ENCODE measurements at places on chromosomes 5 and 9.
A peak's percentile ranks its signal among the peaks of the same experiment; 100 is the strongest.

GRCh38 chr5:107153283-107153682, 517.5 kb downstream of the EFNA5 start:
- no peak for ATAC-seq

- no peak for ATAC-seq
Measured at GRCh38 chr9:132506977-132507669, 75.3 kb upstream of the BARHL1 start.

GRCh38 chr5:94367900-94368299, 250.5 kb downstream of the KIAA0825 start:
- no peak for ATAC-seq

DNA sequence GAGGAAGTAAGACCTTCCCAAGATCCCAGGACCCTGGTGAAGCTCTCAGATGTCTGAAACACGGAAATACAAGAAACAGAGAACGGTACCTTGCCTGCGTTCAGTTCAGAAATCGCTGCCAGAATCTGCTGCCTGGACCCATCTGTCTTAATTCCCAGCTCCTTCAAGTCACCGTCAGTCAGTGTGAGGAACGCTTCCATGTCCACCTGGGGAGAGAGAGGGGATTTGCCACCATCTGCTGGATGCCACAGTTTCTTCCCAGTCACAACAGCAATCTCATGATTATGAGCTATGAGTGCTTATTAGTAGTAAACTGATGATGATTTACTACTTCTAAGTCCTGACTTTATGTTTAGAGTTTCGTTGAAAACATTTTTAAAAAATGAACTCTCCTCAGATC, 36.7 kb upstream of the GABBR2 start:
- no peak for ATAC-seq

- no peak for ATAC-seq
Measured at GRCh38 chr5:176677209-176677939, 30.1 kb downstream of the TSPAN17 start.

DNA sequence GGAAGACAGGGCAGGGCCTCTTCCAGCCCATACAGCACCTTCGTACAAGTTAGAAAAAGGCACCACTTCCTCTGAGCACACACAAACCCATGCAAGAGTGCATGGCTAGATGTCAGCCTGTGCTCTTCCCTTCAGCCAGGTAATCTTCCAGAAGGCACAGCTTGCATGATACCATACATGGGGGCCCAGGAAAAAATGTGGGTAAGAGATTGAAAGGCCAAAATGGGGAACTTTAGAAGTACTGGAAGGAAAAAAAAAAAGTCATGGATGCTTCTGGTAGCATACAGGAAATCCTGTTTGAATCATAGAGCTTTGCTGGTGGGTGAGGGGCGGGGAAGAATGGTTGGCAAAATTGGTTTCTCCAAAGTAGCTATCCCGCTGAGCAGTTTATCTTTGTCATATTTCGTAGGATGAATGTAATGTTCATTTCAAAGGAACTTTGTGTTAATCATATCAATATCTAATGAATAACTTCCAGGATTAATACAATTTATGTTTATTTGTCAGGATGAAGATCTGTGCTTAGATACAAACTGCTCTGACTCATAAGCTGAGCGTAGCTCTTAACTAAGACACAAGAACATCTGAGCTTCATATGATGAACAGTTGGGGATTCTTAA, 78.2 kb upstream of the MAP3K1 start:
- no peak for ATAC-seq

GRCh38 chr9:95091601-95092261, 225.8 kb downstream of the FANCC start:
- ATAC-seq = no peak

GRCh38 chr9:92601451-92601850, 65.7 kb upstream of the ECM2 start:
- ATAC-seq = no peak

DNA sequence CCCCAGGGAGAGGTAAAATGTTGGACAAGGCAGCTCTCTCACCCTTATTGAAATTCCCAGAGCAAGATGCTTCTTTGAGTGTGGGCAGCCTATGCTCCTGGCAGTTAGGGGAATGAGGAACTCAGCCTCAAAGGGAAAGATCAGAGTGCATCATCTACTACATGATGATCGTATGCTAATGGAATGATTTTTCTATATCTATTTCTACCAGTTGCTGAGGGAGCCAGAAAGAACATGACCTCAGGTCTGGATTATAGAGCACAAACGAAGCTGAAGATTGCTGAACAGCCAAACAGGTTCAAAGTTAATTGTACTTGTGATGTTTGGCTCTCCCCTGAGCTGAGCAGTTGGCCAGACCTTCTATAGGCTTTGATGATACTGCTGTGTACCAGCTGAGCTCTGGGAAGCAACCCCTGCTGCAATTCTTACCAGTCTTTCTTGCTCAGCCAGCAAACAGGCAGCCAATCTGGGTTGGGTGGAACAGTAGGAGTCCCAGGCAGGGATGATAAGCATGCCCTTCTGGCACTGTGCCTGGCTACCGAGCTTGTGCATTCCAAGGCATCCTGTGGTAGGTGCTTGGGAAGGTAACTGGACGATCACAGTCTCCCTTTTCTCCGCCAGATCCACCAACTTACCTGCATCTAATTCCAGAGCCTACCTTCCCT, 10.3 kb upstream of the FBXL7 start:
- ATAC-seq = no peak

- no peak for ATAC-seq
Measured at GRCh38 chr5:81353189-81353588, 40.7 kb downstream of the ACOT12 start.

- no peak for ATAC-seq
Measured at GRCh38 chr9:109254317-109254716, 66.5 kb downstream of the EPB41L4B start.

DNA sequence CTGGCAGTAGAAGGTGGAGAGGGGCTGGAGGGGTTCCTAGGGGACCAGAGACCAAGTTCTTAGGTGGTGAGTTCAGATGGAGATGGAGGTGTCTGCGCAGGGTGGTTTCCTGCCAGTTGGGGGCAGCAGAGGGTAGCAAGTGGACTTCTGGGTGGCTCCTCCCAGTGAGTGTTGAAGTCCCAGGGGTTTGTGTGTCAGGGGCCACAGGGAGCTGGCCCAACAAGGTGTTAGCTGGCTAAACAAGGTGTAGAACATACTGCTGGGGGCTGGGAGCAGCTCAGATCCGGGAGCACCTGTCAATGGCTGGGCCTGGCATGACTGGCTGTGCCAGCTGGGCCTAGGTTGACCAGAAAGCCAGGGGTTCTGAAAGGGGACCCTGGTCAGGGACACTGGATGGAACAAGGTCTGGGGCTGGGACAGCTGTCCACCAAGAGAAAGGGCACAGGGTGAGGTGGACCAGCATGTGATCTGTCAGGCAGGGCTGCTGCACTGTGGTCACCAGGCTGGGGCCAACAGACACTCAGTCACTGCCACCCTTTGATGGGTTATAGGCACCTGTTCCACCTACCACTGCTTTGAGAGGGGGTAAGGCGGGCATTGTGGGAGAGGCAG, 35.6 kb downstream of the DAB2IP start:
- peak; percentile 50 for ATAC-seq

DNA sequence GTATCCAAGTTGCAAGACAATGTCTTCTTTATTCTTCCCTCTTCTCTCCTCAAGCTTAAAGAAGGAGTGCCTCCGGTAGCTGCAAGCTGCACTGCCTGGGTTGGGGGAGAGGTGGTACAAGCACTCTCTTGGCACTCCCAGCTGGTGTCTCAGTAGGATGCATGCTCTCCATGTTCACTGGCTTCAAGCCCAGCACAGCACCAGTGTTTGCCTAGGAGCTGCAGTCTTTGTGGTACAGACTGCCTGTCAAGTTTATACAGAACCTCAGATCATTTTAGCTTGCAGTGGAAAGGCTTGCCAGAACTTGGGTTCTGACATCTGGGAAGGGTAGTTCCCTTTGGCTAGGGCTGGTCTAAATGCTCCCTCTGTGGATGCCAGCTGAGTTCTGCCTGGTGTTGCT, 505.6 kb downstream of the MAN2A1 start:
- ATAC-seq = no peak

GRCh38 chr5:4704951-4705350, 435.2 kb upstream of the ADAMTS16 start:
- ATAC-seq = no peak

DNA sequence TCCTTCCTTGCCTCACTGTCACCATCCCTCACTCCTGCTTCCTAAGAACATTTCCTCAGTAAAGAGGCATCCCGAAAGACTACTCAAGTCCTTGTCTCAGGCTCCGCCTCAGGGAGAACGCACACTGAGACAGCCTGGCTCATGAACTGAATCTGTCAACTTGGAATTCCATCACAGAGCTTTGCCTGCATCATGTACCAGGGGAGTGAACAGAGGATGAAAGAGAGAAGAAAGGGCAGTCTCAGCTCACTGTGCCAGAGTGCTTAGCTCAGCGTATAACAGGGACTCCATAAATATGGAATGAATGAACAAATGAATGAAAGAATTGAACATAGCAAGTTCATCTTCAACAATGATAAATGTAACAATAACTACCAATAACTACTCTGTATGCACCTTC, 68.7 kb upstream of the SLC1A3 start:
- no peak for ATAC-seq

- ATAC-seq = no peak
Measured at GRCh38 chr5:142944140-142944539, 174.0 kb downstream of the ARHGAP26 start.

DNA sequence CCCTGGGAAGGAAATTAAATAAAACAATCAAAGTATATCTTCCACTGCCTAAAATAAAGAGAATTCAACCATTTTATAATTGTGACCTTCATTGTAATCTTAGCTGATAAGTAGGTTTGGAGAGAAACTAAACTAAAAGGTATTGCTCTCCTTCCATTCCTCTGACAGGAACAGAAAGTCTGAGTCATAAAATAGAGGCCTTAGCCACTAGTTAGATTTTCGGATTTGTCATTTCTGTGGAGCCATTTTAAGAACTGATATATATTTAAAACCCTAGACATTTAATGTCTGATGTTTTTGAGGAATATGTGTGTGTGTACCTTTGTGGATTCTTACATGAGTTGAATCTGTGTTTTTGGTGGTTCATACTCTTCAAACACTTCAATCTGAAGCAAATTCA, 11.8 kb upstream of the TMC1 start:
- ATAC-seq = peak; percentile 81

- no peak for ATAC-seq
Measured at GRCh38 chr9:104835161-104835560, 71.2 kb downstream of the NIPSNAP3B start.

DNA sequence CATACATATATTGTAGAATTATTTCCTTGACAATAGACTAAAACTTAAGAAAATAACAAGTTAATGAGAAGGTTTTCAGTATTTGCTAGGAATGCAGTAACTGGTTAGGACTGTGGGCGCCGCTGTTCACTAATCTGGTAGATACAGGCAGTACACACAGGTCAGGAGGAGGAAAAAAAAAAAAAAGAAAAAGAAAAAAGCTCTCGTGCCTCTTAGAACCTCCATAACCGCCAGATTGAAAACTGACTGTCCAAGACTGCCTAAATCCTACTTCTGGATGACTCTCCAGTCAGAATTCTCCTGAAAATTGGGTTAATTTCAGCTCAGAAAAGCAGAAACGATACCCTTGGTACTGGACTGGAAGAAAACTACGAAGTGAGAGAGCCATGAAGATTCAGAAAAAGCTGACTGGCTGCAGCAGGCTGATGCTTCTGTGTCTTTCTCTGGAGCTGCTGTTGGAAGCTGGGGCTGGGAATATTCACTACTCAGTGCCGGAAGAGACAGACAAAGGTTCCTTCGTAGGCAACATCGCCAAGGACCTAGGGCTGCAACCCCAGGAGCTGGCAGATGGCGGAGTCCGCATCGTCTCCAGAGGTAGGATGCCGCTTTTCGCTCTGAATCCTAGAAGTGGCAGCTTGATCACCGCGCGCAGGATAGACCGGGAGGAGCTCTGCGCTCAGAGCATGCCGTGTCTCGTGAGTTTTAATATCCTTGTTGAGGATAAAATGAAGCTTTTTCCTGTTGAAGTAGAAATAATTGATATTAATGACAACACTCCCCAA, at the start of gene PCDHGA1:
PCDHGA1 (plus strand) TSS at position 216 of the 782 bp plus-strand sequence.
- no peak for ATAC-seq

DNA sequence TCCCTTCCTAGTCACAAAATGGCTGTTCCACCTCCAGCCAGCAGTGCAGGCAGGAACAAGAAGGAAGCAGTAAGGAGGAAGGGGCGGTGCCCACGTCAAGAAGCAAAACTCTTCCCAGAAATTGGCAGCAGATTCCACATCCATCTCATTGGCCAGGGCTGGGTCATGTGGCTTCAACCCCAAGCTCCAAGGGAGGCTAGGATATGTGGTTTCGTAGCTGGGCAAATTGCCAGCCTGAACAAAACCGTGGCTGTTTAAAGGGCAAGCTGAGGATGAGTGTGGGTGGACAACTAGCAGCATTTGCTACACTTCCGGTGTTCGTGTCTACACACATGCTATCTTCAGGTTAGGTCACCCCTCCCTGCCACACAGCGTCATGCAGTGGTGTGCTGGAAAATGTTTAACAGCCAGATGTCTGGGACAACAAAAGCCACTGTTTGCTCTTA, 92.1 kb upstream of the MAP1B start:
- no peak for ATAC-seq

DNA sequence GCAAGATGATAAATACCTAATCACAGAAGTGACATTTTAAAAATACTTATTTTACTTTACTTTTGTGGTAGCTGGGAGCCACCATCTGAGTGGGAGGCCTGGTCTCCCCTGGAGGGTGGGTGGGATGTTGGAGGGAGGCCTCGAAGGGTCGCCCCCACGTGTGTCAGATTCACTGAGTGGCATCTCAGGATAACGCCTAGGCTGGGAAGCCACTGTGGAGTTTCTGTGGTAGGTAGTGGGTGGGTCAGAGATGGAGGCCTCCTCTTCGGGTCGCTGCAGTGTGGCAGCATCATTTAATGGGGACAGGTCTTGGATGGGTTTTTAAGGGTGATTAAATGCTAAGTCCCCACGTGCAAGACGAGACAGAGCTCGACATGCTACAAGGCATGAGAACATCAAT, 1154.8 kb upstream of the CDH18 start:
- no peak for ATAC-seq

DNA sequence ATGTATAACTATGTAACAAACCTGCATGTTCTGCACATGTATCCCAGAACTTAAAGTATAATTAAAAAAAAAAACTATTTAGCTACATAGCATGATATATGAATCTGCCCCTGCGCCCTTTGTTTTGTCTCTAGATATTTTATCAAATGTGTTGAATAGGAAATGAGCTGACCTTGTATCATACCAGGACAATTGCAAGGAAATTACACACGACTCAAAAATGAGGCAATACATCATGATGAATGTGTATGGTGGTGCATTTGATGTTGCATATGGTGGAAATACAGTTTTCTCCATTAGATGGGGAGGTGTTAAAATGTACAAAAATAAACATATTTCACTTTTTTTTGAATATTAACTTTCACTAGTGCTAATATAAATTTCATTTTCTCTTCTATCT, 28.6 kb upstream of the CEP78 start:
- ATAC-seq = no peak

GRCh38 chr5:98492258-98492657, 281.2 kb upstream of the RGMB start:
- ATAC-seq = no peak

DNA sequence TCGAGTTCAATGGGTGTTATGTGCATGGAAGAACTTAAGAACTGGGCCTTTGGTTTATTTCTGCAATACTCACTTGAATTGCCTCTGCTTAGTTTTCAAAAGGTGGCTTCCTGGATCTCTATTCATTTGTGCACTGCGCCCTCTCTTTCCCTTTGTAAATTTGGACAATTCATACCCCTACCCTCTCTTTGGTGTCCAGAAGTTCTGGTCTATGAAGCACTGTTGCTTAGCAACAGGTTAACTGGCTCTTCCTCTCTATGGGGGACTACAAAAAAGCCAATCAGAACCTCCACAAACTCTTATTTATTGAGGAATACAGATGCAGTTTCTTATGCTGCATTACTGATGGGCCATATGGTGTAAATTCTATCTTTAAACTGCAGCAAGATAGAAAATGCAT, 13.5 kb upstream of the FAM120A start:
- ATAC-seq = no peak

GRCh38 chr5:89350684-89351083, 467.7 kb upstream of the MEF2C start:
- no peak for ATAC-seq
